NCI-H187 treated with DMSO at 0.1 percent for 48 hours (cell line): ENCODE measurements at places on chromosomes 7 and 10.

GRCh38 chr7:33539198-33539597, 366.1 kb upstream of the BMPER start:
- DNase-seq: no peak

DNA sequence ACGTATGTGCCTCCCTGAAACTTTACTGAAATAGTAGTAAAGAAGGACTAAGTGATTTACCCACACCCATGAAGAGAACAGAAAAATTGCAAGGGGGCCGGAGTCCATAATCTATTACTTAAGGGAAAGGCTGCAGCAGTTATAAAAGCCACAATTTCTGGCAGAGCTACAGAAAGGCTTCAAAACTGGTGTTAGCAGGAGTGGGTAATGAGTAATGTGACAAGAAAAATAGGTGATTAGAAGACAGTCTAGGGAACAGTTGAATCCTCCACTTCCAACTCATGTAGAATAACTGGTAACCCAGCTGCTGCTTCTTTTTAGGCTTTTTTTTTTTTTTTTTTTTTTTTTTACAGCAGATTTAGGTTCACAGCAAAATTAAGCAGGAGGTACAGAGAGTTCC, 413.3 kb downstream of the SFMBT2 start:
- no peak for DNase-seq

DNA sequence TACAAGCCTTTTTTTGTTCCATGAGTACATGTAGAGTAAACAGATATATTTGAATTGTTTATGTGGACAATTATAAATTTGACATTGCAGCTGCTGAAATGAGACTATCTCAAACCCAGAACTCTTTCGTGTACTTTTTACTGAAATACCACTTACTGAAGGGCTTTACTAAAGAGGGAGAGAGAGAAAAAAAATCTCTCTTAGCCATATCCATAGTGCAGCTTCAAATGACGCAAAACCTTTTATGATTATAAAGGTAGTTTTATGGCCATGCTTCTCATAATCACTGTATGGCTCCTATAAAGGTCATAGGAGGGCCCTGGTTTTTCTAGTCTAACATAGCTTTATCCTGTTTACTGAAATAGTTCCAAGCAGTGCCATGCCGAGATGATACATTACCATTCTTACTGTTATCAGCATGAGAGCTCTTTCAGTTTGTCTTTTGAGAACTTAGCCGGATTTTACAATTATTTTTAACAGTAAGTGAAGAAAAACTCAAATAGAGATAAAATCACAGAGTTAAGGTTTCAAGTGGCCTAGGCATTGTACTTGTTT, 35.1 kb downstream of the KCND2 start:
- DNase-seq: no peak

GRCh38 chr7:152896217-152896616, 136.7 kb downstream of the ACTR3B start:
- DNase-seq: no peak

- no peak for DNase-seq
Observed at GRCh38 chr10:77865580-77866324, 60.8 kb downstream of the DLG5 start.

DNA sequence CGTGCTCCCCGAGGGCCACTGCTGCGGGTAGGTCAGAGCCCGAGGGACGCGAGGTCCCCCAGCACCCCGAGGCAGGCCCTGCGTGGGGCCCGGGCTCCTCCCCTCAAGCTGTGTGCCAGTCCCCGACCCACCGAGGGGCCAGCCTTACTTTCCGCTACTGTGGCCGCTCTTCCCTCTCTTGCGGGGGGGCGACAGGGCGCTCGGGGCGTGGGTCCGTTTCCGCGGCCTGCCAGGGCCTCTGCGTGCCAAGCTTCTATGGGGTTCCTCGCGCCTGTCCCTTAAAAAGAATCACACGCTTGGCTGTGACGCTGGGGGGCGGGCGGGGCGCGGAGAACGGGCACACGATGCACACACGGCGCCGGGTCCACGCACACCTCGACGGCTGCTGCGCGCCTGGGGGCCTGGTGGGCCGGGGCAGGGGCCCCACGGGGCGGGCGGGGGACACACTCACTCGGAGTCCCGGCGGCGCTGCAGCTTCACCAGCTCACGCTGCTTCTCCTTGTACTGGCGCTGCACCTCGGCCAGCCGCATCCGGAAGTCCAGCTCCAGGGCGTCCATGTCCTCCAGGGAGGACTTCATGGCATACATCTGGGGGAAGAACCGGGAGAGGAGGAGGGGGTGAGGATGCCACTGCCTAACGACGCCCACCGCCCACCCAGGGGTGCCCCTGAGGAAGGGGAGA, 62.0 kb downstream of the TNRC18 start:
- DNase-seq: no peak

DNA sequence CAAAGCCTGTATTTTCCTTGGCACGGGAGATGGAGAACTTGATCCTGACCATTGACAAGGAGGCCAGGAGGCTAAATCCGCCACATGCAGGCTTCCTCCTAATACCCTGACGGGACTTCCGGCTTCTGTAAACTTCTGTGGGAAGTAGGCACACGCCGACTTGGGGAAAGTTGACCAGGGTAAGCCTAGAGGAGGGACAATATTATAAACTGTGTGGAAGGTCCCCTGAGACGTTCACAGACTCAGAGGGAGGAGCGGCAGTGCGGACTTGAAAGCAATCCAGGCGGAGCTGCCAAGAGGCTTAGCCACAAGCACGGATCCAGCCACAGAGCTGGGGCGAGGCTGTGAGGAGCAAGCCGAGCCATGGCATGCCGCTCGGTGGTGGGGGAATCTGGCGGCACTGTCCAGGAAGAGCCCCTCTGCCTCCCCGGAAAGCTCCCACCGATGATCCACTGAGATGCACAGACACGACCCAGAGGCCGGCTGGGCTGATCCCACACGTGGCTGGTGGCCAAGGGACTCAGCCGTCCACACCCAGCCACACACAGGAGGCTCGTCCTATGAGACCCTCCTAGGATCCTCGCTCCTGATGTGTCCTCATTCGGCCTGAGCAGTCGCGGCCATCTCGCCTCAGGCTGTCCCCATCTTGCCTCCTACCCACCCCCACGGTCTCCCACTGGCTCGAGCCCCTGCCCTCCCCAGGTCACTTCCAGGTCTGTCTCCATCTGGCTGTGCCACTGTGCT, 40.0 kb upstream of the INSIG1 start:
- DNase-seq: no peak

DNA sequence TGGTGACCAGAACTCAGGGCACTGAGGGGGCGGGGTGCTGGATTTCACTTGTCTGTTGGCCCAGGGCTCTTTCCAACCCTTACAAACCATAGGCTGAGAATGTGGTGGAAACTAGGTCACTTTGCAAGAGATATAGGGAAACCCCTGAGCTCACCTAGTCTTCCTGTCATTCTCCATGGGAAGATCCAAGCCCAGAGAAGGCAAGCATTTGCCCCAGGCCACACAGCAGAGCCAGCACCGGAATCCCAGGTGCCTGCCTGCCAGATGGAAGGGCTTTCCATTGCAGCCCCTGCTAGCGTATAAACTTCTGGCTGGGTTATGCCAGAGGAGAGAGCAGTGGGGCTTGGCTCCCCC, 427 bp downstream of the PYROXD2 start:
- DNase-seq: no peak

- DNase-seq: no peak
Observed at GRCh38 chr10:59432207-59432900, 70.0 kb upstream of the FAM13C start.

- no peak for DNase-seq
Observed at GRCh38 chr10:110220398-110220797, 13.0 kb downstream of the MXI1 start.

- no peak for DNase-seq
Observed at GRCh38 chr7:49817279-49817678, 43.8 kb downstream of the VWC2 start.

- no peak for DNase-seq
Observed at GRCh38 chr7:7251742-7252141, 69.4 kb downstream of the C1GALT1 start.

DNA sequence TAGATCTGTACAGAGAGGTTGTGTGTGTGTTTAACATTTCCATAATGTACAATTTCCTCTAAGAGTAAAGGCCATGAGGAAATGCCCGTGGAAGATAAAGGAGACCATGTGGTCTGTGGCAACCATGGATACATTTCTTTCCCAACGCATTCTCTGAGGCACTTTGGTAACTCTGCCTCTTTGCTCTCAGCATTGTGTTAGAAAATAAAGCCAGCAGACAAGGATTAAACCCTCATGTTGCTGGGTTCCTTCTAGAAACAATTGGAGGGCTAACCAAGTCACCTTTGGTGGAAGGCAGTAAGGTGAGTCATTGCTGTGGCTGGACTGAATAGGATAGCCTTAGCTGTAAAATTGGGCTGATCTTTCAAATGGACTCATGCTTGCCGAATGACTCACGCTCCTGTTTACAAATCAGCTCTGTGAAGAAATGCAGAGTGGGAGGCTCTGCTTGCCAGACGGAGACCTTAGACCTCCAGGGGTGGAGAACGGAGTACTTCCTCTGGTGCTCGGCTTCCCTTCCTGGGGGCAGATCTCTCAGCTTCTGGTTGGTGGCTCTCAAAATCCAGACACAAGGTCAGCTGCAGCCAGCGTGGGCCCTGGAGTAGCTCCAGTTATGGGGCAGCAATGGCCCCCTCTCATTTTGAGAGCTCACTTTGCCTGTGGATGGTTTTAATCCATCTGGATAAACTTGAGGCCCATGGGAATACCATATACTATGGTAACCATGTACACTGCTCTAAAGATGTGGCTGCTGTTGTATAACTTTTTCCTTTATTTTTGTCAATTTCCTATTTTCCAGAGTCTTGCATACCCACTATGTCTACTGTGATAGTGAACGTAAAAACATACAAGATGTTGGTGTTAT, 137.3 kb downstream of the TCF7L2 start:
- DNase-seq: no peak
